PC-9 (cell line): ENCODE measurements at places on chromosomes 1 and 21.

GRCh38 chr1:8202182-8202905, 115.6 kb upstream of the SLC45A1 start:
- peak; percentile 89 for DNase-seq

DNA sequence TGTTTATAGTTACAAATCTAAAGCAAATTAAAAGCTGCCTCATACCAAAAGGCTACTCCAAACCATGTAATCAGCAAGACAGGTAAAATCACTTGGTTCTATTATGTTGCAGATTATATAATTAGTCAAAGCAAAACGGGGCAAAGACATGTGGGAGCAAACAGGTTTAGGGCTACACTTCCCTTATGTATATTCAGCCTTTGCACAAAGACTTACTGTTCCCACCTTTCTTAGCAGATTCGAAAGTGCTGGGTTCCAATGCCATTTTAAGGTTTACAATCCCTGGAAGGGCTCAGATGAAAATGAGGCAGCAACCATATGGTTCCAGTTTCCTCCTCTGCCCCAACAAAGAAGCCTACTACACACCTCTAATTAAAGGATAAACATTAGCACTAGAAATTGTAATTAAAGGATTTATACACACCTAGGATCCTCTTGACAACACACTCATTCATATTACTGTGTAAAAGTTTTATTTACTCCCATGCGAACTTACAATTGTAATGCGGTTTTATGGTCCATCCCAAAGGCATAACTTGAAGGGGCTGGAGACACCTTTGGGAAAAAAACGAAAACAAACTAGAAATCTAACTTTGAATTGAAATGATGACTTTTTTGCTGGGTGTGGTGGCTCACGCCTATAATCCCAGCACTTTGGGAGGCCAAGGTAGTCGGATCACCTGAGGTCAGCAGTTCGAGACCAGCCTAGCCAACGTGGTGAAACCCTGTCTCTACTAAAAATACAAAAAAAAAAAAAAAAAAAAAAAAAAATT, 117.3 kb upstream of the PKN2 start:
- DNase-seq: no peak

GRCh38 chr1:26607186-26607585, 77.6 kb downstream of the RPS6KA1 start:
- no peak for DNase-seq

DNA sequence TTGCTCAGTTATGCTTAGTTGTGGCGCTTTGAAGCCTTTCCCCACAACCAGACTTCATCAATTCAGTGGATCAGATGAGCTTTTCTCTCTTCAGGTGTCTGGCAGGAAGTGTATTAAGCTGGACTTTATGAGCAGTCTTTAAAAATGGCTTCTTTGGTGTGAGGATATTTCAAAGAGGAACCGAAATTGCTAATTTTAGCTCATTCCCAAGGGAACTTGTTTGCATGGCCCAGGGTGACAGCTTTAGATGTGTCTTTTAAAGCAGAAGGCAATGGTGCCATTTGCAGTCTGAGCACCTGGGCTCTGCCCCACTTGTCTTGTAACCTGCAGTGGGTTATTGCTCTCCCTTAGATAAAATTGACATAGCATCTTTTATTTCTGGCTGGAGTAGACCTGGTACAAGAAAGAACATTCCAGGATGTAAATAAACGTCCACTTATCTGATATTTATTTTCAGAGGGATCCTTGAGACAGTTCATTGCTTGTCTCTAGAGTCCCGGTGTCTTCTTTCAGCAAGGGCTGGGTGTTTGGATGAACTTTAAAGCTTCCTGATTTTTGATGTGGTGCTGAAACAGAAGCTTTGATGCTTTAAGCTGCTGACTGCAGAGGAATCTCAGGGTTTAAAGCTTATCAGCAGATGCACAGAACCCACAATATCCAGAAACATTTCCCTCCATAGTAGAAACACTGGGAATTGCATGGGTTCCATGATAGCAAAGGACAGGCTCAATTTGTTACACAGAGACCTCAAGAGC, 241.7 kb downstream of the ADGRL2 start:
- no peak for DNase-seq

DNA sequence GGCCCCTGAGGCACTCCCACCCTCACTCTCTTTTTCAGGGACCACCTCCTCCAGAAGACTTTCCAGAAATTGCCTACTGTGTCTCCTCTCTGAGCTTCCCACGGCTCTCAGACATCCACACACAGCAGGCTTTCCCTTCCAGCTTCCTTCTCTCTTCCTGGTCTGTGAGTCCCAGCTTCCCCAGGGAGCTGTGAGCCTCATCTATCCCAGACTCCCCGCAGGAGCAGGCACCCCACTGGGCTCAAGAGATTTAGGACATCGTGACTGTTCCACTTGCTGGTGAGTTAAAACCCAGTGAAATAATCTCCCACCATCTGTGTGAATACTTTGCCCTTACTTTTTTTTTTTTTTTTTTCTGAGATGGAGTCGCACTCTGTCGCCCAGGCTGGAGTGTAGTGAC, 22.0 kb upstream of the PRELP start:
- no peak for DNase-seq

- DNase-seq: no peak
Measured at GRCh38 chr1:21520899-21521716, 11.9 kb downstream of the ALPL start.

DNA sequence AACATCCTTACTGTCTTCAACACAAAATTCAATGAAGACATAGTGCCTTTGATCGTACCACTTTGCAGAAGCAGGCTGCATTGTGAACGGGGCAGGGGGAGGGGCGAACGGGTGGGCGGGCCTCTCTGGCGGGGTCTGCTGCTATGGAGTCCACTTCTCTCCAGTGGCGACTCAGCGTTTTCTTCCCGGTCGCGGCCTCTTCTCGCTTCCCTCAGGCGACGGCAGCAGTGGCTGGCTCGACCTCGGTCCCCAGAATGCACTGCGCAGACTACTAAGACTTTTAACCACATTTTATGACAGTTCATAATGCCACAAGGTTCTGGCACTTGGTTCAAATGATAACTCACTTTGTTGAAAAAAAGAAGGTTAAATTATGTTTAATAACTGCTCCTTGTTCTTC, 21.2 kb downstream of the GBP2 start:
- DNase-seq: no peak

- peak; percentile 85 for DNase-seq
Measured at GRCh38 chr1:24705260-24706073, 39.8 kb upstream of the CLIC4 start.

- no peak for DNase-seq
Measured at GRCh38 chr21:24577301-24577700, 1030.0 kb downstream of the MRPL39 start.

- no peak for DNase-seq
Measured at GRCh38 chr1:244102468-244102867, 51.4 kb downstream of the ZBTB18 start.

- DNase-seq: no peak
Measured at GRCh38 chr1:62809788-62810187, 25.9 kb downstream of the ATG4C start.

- DNase-seq: no peak
Measured at GRCh38 chr1:73839922-73840321, 358.1 kb downstream of the LRRIQ3 start.

DNA sequence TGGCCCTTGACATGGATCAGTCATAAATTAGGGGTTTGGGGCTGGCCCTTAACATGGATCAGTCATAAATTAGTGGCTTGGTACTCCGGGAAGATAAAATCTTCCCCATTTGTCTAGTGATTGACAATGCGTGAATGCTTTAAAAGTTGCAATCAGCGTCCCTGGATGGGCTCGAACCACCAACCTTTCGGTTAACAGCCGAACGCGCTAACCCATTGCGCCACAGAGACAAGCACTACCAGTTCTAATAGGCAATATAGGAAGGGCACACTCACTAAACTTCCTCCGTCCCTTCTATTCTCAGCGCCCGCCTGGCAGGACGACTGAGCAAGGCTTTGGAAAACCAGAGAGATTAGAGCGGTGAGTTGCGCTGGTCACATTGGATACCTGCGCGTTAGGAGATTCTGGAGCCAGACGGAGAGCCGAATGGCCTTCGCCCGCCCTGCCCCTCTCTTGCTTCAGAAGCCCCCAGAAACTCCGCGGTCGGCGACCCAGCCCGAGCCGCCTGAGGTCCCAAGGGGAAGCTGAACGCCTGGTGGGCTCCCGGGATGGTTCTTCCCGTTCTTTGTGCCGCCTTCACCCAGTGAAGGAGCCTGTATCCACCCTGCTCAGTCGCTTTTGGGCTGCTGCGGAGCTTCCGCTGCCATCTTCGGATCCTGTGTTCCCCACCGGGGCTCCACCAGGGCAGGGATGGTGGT, 235.9 kb downstream of the FAM72C start:
- DNase-seq: no peak

DNA sequence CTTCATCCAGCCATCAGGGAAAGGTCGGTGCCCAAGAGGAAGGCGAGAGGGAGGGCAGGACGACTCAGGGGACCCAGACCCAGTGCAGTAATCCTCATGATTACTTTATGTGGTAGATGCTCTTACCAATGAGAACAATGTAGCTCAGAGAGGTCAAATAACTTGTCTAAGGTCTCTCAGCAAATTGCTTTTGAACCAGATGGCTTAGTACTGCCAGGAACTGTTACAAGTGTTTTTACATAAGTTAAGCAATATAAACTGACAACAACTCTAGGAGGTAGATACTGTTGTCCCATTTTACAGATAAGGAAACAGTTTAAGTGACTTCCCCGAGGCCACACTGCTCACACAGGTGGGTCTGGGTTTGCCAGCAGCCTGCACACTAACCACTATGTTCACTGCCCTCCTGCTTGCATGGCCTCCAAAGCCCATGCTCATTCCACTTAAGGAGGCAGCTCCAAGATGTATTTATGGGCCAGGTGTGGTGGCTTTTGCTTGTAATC, 111.7 kb downstream of the LACTBL1 start:
- no peak for DNase-seq

- DNase-seq: no peak
Measured at GRCh38 chr1:185907246-185907645, 173.1 kb downstream of the HMCN1 start.

GRCh38 chr1:19359357-19359756, 47.2 kb downstream of the SLC66A1 start:
- no peak for DNase-seq

- peak; percentile 52 for DNase-seq
Measured at GRCh38 chr1:168939110-168939946, 167.2 kb upstream of the ATP1B1 start.

DNA sequence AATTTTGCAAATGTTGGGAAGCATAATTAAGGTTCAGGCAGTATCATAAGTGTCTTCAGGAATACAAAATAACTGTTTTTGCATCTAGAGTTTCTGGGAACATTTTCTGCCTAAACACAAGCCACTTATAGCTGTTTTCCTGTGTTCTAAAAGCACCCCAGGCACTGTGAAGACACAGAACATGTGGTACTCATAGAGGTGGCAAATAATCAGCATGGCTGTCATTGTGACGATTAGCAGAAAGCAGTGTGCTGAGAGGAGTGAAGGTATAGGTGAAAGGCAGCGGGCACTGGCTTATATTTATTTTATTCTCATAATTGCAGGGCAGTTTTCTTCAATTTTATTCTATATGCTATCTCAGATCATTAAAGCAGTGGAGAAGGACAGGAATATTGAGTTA, 119.6 kb downstream of the LRRC53 start:
- no peak for DNase-seq

GRCh38 chr1:163824006-163824405, 502.3 kb downstream of the NUF2 start:
- DNase-seq: no peak

DNA sequence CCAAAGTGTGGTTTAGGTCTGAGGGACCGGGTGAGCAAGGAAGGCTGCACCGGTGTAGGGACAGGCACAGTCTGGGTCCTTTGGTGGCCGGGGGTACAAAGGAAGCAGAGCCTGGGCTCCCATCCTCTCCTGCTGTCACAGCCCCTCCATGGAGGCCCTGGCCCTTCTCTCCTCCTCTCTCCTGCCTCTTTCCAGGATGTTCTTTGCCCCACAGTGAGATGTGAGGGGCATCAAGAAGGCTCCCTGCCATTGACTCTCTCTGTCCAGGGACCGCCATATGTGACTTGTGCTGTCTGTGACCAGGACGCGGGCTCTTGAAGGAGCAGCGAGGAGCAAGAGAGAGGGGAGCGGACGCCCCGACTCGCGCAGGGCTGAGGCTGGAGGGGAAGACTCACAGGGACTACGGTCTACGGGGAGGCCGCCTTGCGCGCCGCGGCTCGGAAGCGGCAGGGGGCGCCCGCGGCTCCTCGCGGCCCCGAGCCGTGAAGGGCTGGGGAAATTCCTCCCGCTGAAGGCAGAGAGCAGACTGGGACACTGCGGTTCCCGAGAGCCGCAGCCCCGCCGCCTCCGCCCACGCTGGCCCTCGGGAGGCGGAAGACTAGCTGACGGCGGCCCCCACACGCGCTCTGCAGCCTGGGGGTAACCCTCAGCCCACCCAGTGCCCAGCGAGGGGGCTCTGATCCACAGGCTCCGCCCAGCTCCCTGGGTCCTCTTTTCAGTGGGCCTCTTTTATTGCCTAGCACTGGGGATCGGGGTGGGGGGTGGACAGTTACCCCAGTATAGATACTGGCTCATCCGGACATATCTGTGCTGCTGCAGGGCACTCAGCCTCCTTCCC, 40.8 kb downstream of the MAB21L3 start:
- peak; percentile 80 for DNase-seq

- DNase-seq: peak; percentile 58
Measured at GRCh38 chr1:155086128-155086741, 7.6 kb downstream of the EFNA3 start.

DNA sequence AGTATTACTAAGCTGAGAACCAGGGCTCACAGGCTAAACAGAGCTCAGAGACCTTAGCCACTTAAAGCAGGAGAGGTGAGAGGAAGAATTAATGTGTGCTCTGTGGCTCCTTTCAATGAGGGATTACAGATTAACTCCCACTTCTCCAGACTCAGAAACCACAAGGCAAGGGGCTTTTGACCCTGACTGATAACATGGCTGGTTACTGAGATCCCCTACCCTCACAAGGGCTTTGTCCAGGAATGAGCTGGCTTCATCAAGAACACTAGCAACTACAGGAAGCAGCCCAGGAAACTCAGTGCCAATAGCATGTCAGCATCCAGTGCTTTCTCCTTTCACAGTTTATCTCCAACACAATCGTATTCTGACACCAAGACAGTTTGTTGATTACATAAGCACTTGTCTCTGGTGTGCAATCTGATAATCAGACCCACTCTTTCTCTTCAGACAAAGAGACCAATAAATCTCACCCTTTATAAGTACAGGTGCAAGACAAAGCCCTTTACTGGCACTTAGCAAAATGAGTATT, 38.8 kb downstream of the ERI3 start:
- DNase-seq: no peak

- DNase-seq: no peak
Measured at GRCh38 chr1:224433041-224433691, 1.4 kb downstream of the WDR26 start.

GRCh38 chr1:62281922-62282555, 37.2 kb downstream of the KANK4 start:
- DNase-seq: no peak

GRCh38 chr1:108000620-108001111, 35.7 kb upstream of the VAV3 start:
- peak; percentile 75 for DNase-seq

GRCh38 chr1:109770331-109771095, 6.8 kb upstream of the EPS8L3 start:
- DNase-seq: no peak

- DNase-seq: peak; percentile 42
Measured at GRCh38 chr1:26278724-26279455, 996 bp upstream of the SH3BGRL3 start.
